ENCODE measurements at places on chromosomes 6 and 20. TPM values are rescaled to one million over a fixed set of nuclear protein-coding genes. Genes with fewer than 3 reads are reported as not detected.
A peak's percentile ranks its signal among the peaks of the same experiment; 100 is the strongest.

- no peak for DNase-seq
- no peaks in the 10 kb centered on the region for H3K27me3 ChIP-seq
- no peak overlapping the region for H3K27ac ChIP-seq
- no peaks in the 10 kb centered on the region for H3K36me3 ChIP-seq
Observed at GRCh38 chr20:23043376-23043775, 6.1 kb downstream of the THBD start.

GRCh38 chr20:59382157-59382725 is 81.8 kb downstream of the EDN3 start:
- no peaks in the 10 kb centered on the region for H3K27me3 ChIP-seq
- no peak overlapping the region for H3K27ac ChIP-seq
- peaks cover 21% of the 10 kb centered on the region for H3K4me1 ChIP-seq
- no peak overlapping the region for H3K4me3 ChIP-seq

- H3K36me3 ChIP-seq: no peaks in the 10 kb centered on the region
- H3K27me3 ChIP-seq: no peaks in the 10 kb centered on the region
- no peaks in the 10 kb centered on the region for H3K4me1 ChIP-seq
- no peak overlapping the region for H3K4me3 ChIP-seq
Observed at GRCh38 chr20:59985864-59986263, 27.6 kb downstream of the CDH26 start.

- no peak overlapping the region for H3K4me3 ChIP-seq
- no peaks in the 10 kb centered on the region for H3K36me3 ChIP-seq
- peaks cover 6% of the 10 kb centered on the region for H3K4me1 ChIP-seq
- no peak for DNase-seq
- no peaks in the 10 kb centered on the region for H3K27me3 ChIP-seq
Observed at GRCh38 chr6:137259349-137259748, 40.2 kb upstream of the IFNGR1 start.

The SLC17A9 gene
- total RNA-seq: 64.7 TPM

GRCh38 chr6:152356016-152356415 is 281.1 kb downstream of the SYNE1 start:
- H3K4me3 ChIP-seq: no peak overlapping the region
- no peak overlapping the region for H3K27ac ChIP-seq
- H3K4me1 ChIP-seq: peaks cover 4% of the 10 kb centered on the region
- no peak for DNase-seq
- no peaks in the 10 kb centered on the region for H3K36me3 ChIP-seq
- H3K27me3 ChIP-seq: no peaks in the 10 kb centered on the region

DNA sequence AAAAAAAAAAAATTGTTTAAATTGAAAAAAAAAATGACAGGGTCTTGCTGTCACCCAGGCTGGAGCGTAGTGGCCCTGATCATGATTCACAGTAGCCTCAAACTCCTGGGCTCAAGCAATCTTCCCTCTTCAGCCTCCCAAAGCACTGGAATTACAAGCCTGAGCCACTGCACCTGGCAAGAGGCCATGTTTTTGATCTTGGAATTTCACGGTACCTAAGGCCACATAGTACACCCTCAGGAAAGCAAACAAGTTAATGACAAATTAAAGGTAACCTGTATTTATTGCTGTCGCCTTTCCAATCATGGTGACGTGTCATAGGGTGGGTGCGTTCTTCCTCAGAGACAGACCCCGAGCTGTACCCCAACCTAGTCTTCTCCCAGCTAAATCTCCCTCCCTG is 79.2 kb downstream of the LINC00237 start:
- no peak overlapping the region for H3K4me3 ChIP-seq
- DNase-seq: no peak
- no peaks in the 10 kb centered on the region for H3K4me1 ChIP-seq
- no peaks in the 10 kb centered on the region for H3K36me3 ChIP-seq

- H3K36me3 ChIP-seq: peaks cover 13% of the 10 kb centered on the region
- no peaks in the 10 kb centered on the region for H3K27me3 ChIP-seq
- no peak for DNase-seq
- H3K4me3 ChIP-seq: no peak overlapping the region
- peaks cover 13% of the 10 kb centered on the region for H3K4me1 ChIP-seq
Observed at GRCh38 chr20:62899633-62900051, 26.7 kb downstream of the DIDO1 start.

GRCh38 chr6:135066397-135066796 is 11.8 kb upstream of the HBS1L start:
- H3K36me3 ChIP-seq: no peaks in the 10 kb centered on the region
- H3K4me1 ChIP-seq: no peaks in the 10 kb centered on the region
- no peak overlapping the region for H3K4me3 ChIP-seq
- no peaks in the 10 kb centered on the region for H3K27me3 ChIP-seq
- DNase-seq: no peak

The PCIF1 gene
- 75.9 TPM for total RNA-seq

DNA sequence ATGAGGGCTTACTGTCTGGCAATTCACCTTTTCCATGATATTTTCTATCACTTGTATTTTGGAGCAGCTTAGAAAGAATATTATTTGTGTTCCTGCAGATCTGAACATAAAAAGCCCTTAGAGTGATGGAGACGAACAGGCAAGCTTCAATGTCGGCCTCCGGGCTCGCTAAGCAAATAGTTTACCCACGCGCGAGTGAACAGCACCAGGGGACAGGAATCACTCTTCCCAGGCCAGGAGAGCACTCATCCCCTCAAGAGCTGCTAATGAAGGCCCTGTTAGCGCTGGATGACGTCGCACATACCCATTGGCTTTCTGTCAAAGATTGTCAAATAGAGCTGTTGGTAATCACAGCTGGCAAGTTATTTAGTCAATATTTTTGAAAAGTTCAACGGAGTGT is 395.7 kb downstream of the ZFAND3 start:
- H3K27ac ChIP-seq: no peak overlapping the region
- H3K4me1 ChIP-seq: no peaks in the 10 kb centered on the region

The OPRM1 gene
- total RNA-seq: not detected

- H3K27me3 ChIP-seq: no peaks in the 10 kb centered on the region
- H3K27ac ChIP-seq: peak overlapping the region; percentile 81
- peaks cover 18% of the 10 kb centered on the region for H3K4me1 ChIP-seq
- no peak overlapping the region for H3K4me3 ChIP-seq
- no peaks in the 10 kb centered on the region for H3K36me3 ChIP-seq
- DNase-seq: no peak
Observed at GRCh38 chr6:109477725-109478124, 5.3 kb downstream of the ZBTB24 start.

DNA sequence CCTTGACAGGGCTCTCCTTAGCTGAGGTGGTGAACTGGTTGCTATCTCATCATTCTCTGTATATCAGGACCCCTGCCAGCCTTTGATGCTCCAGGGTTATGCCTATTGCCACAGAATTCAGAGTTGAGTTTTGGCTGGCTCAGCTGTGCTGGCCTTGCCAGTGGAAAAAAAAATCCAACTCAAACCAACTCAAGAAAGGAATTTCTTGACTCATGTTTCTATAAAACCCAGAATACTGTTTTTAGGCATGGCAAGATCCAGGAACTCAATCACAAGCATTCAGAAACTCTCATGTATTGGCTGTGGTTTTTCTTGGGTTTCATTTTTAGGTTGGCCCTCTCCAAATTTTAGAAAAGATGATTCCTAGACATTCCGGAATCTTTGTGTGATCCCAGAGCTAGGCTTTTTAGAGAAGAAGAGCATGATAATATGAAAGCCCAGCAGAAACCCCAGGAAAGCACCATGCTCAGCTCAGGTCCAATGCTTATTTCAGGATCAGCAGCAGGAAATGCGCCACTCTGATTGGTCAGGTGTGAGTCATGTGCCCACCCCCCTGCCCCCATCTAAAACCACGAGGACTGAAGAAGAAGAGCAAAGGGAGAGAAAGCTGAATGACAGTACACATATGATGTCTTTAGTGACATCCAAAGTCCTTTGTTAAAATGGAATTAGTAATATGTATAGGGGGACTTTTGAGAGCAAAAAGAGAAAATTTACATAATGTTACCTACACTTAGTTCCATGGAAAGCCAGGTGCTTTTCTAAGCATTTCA is 122.9 kb downstream of the RNF144B start:
- no peak for DNase-seq

- no peaks in the 10 kb centered on the region for H3K4me1 ChIP-seq
- no peak overlapping the region for H3K27ac ChIP-seq
- DNase-seq: no peak
- H3K36me3 ChIP-seq: no peaks in the 10 kb centered on the region
Observed at GRCh38 chr6:137309078-137309762, 90.0 kb upstream of the IFNGR1 start.

GRCh38 chr6:11215773-11216172 is 16.7 kb downstream of the NEDD9 start:
- peaks cover 32% of the 10 kb centered on the region for H3K4me1 ChIP-seq
- DNase-seq: no peak
- H3K27ac ChIP-seq: no peak overlapping the region
- H3K27me3 ChIP-seq: no peaks in the 10 kb centered on the region
- H3K36me3 ChIP-seq: no peaks in the 10 kb centered on the region
- no peak overlapping the region for H3K4me3 ChIP-seq

Data from Caco-2 (cell line).